A549 treated with GW870086 at 1 μM for 4 hours (cell line): ENCODE measurements at places on chromosomes 16 and 17. TPM values are rescaled to one million over a fixed set of nuclear protein-coding genes. Genes with fewer than 3 reads are reported as not detected.

Gene GDPD3
- total RNA-seq = 1.4 to 2.4 TPM (median 2.1 TPM) in 5 replicates

Gene NPIPA3
- total RNA-seq = 1.2 to 2.1 TPM (median 1.4 TPM) in 5 replicates

Gene WFIKKN2
- not detected in 5 replicates for total RNA-seq

Gene PRSS27
- 0.71 to 1.9 TPM (median 1.3 TPM) in 5 replicates for total RNA-seq

Gene SRCAP
- 10.9 to 27.0 TPM (median 21.2 TPM) in 5 replicates for total RNA-seq

Gene ARL6IP1
- total RNA-seq = 240 to 460 TPM (median 297 TPM) in 5 replicates

Gene MCRIP2
- total RNA-seq = 22.6 to 48.4 TPM (median 39.2 TPM) in 5 replicates

Gene STAC2
- total RNA-seq = 0.81 to 1.7 TPM (median 1.3 TPM) in 5 replicates

Gene FOXO3B
- 3.2 to 5.4 TPM (median 3.6 TPM) in 5 replicates for total RNA-seq

Gene USP36
- total RNA-seq = 51.4 to 59.0 TPM (median 57.2 TPM) in 5 replicates

Gene TSPOAP1
- not detected in 5 replicates for total RNA-seq

Gene LRRC36
- total RNA-seq = 0.21 to 0.35 TPM (median 0.21 TPM) in 3 of 5 replicates, not detected in the others

Gene TMEM114
- not detected in 5 replicates for total RNA-seq

Gene PIPOX
- total RNA-seq = 0.19 to 0.21 TPM (median 0.19 TPM) in 3 of 5 replicates, not detected in the others

Gene ELMO3
- total RNA-seq = 0.99 to 1.5 TPM (median 1.4 TPM) in 5 replicates

Gene SLC43A2
- total RNA-seq = 4.8 to 7.0 TPM (median 5.7 TPM) in 5 replicates

Gene MT1A
- 18.1 to 25.3 TPM (median 21.5 TPM) in 5 replicates for total RNA-seq

Gene UNC13D
- 3.3 to 7.1 TPM (median 6.1 TPM) in 5 replicates for total RNA-seq

Gene PMFBP1
- 0.05 to 0.37 TPM (median 0.17 TPM) in 4 of 5 replicates, not detected in the other for total RNA-seq

Gene POLG2
- total RNA-seq = 15.9 to 19.6 TPM (median 18.5 TPM) in 5 replicates

Gene BCAR1
- 108 to 148 TPM (median 143 TPM) in 5 replicates for total RNA-seq

Gene C17orf50
- 0.14 to 0.48 TPM (median 0.30 TPM) in 5 replicates for total RNA-seq

Gene GPR139
- total RNA-seq = not detected in 5 replicates

Gene VPS4A
- 28.4 to 33.4 TPM (median 31.4 TPM) in 5 replicates for total RNA-seq

Gene GLTPD2
- total RNA-seq = not detected in 5 replicates

Gene SECTM1
- 1.6 to 2.8 TPM (median 1.7 TPM) in 5 replicates for total RNA-seq

Gene CMTM4
- 21.4 to 37.1 TPM (median 32.7 TPM) in 5 replicates for total RNA-seq

Gene SLC6A2
- total RNA-seq = 0.03 to 0.07 TPM in 2 of 5 replicates, not detected in the others

Gene FBXO39
- not detected in 5 replicates for total RNA-seq

Gene SLFN12L
- 0.09 TPM in 1 of 5 replicates, not detected in the others for total RNA-seq

Gene PIK3R6
- not detected in 5 replicates for total RNA-seq

Gene SCGB1C2
- total RNA-seq = not detected in 5 replicates

Gene PRSS33
- total RNA-seq = not detected in 5 replicates

Gene ECI1
- total RNA-seq = 47.7 to 92.0 TPM (median 91.2 TPM) in 5 replicates
